Pulmonary artery endothelial cell (primary cell): ENCODE measurements at places on chromosomes 12 and 14. TPM values are rescaled to one million over a fixed set of nuclear protein-coding genes. Genes with fewer than 3 reads are reported as not detected.

The EPYC gene
- not detected in 2 replicates for total RNA-seq

The KRT6B gene
- total RNA-seq, result 0.07 and 0.18 TPM in 2 replicates

The KCNH5 gene
- not detected in 2 replicates for total RNA-seq

The MMP19 gene
- 0.42 and 0.46 TPM in 2 replicates for total RNA-seq

- DNase-seq, result no peak
These were observed 22.2 kb upstream of the CFAP54 start for GRCh38 chr12:96466939-96467751.

GRCh38 chr12:57604992-57605810 lies 577 bp downstream of the DTX3 start:
- DNase-seq, result no peak

- DNase-seq, result no peak
These were observed 134.7 kb upstream of the CRY1 start for GRCh38 chr12:107228076-107228475.

DNA sequence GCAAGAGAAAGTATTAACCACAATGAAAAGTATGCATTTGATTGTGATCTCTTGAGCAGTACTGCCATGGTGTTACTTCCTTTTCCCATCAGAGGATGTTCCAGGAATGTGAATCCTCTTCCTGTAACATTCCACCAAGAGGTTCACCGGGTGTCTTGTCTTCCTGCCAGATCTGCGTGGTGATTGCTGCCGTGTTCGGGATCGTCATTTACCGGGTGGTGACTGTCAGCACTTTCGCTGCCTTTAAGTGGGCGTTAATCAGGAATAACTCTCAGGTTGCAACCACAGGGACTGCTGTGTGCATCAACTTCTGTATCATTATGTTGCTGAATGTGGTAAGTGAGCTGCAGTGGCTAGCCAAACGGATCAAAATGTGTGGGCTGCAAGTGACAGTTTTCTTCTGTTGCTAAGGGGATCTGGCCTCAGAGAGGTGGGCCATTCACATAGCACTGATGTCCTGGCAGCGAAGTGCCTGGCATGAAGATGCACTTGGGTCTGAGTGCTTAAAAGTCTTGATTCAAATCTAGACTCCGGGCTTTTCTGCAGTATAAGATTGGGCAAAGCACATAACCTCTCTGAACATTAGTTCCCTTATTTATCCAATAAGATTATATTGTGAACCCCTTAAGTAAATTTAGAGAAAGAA lies 123.4 kb downstream of the SLC5A8 start:
- DNase-seq, result no peak

DNA sequence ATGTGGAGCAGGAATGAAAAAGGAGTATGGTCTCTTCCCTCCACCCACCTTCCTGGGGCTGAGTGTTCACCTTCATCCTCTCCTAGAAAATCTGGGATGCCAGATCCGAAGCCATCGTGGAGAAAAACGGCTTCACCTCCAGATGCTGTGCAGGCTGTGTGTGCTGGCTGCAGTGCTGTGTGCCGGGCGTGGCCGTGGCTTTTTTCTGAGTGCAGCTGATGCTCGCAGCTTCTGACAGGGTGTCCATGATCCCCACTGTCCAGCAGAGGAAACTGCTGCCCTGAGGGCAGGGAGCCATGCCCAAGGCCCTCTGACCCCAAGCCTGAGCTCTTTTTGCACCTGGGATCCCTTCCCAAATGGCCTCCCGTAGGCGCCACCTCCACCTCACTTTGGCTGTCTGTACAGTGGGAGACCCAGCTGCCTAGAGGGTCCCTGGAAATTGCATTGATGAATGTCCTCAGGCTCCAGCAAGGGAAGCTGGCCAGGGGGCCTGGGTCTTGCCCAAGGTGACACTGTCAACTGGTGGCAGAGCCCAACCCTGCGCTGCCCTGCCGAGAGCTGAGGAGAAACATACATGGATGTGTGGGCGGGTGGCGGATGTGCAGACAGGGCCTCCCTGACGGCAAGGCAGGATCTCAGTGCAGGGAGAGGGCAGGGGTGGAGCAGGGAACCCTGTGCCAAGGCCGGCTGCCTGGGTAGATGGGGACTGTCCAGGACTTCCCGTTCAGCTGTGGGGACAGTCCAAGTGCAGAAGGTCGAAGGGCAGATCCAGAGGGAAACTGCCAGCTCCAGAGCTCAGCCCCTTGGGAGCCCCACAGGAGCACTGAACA lies 53.3 kb downstream of the BEGAIN start:
- no peak for DNase-seq

DNA sequence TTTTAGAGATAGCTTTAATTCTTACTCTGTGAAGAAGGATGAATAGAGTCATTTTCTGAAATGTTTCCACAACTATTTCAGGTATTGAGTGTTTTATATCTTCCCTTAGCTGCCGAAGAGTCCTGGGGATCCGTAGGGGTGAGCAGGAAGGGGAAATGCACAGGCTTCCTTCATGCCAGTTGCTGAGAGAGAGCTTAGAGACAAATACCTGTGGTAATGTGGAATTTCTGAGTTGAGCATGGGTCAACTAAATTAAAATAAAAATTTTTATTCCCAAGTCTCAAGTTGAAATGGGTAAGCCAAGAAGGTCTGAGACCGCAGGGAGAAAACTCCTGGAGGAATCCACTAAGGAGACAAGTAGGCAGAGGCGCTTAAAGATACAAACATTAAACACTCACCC lies 185.7 kb downstream of the DAD1 start:
- no peak for DNase-seq

DNA sequence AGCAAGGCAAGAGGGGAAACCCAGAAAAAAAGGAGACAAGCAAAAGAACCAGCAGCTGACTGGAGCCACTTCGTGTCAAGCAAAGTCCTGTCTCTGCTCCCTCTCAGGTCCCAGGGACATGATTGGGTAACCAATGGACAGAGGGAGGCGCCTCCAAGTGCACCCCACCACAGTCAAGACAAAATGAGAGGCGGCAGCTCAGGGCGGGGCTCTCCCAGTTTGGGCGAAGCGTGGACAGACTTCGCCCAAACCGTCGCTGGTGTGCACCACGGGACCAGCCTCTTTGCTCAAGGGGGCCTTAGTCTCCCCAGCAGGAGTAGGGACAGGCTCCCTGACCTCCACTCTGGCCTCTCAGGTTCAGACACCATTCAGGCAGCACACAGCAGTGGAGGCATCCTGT lies 1.5 kb upstream of the BEGAIN start:
- no peak for DNase-seq

- no peak for DNase-seq
These were observed 30.4 kb downstream of the RTL1 start for GRCh38 chr14:100873096-100873482.

GRCh38 chr12:120830052-120830940 lies 73.9 kb downstream of the SPPL3 start:
- DNase-seq, result no peak
